ENCODE measurements at places on chromosomes 11 and 22. TPM values are rescaled to one million over a fixed set of nuclear protein-coding genes. Genes with fewer than 3 reads are reported as not detected.

Gene MS4A3
- not detected for total RNA-seq

- H3K4me1 ChIP-seq = no peaks in the 10 kb centered on the region
- no peaks in the 10 kb centered on the region for H3K27me3 ChIP-seq
- H3K4me3 ChIP-seq = no peak overlapping the region
- no peak for DNase-seq
- H3K27ac ChIP-seq = no peak overlapping the region
- H3K36me3 ChIP-seq = no peaks in the 10 kb centered on the region
These were observed 553.6 kb downstream of the BUD13 start for GRCh38 chr11:116219171-116219635.

DNA sequence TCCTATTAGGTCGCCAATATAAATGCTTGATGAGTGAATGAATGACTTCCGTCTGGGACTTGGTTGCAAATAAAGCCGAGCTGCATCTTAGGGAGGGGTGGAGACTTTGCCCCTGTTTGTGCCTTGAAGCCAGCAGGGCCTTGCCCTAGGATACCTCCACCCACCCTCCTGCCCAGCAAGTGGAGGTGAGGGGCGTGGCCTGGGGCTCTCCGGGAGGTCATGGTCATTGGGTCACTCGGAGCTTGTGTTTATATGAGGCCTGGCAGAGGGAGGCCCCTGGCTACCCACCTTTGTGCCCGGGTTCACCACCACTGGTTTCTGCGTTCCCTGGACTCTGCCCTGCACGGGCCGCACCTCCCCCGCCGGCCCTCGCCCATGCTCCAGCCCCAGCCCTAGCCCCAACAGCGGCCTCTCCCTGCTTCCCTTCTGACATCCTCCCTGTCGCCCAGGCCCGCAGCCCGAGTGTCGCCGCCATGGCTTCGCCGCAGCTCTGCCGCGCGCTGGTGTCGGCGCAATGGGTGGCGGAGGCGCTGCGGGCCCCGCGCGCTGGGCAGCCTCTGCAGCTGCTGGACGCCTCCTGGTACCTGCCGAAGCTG lies 4.3 kb downstream of the MPST start:
- H3K27me3 ChIP-seq = no peaks in the 10 kb centered on the region
- no peak overlapping the region for H3K27ac ChIP-seq
- no peak overlapping the region for H3K4me3 ChIP-seq
- no peak for DNase-seq
- no peaks in the 10 kb centered on the region for H3K36me3 ChIP-seq

GRCh38 chr11:77067861-77068443 lies 1.2 kb downstream of the CAPN5 start:
- no peaks in the 10 kb centered on the region for H3K27me3 ChIP-seq
- H3K4me3 ChIP-seq = no peak overlapping the region
- H3K27ac ChIP-seq = no peak overlapping the region
- no peaks in the 10 kb centered on the region for H3K36me3 ChIP-seq
- H3K4me1 ChIP-seq = peaks cover 11% of the 10 kb centered on the region

DNA sequence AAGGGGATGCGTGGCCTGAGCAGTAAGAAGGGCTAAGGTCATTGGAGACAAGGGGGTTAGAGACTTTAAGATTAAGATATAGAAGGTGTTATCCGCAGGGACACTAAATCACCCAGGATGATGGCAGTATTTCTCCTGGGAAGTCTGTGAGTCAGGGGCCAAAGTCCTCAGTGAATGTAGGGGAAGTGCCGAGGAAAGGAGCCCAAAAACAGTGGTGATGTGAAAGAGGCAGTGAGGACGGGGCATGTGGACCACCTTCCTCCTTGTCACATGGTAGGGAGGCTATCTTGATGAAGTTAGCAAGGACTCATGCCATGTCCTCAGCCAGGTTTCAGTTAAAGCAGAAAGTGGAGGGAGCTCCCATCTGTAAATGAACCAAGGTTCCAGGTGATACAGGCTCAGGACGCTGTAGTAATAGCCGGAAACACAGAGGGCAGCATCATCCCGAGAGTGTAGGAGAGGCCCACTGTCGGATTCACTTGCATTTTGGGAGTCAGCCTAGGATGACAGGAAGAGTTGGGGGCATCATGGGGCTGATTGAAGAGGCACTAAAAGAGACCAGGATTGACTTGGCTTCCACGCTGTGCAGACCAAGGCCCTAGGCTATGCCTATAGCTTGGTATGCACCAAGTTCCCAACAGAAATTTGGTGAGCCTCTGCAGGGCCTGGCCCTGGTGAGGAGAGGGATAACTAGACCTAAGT lies 33.5 kb downstream of the WEE1 start:
- H3K36me3 ChIP-seq = no peaks in the 10 kb centered on the region
- no peaks in the 10 kb centered on the region for H3K27me3 ChIP-seq
- H3K4me3 ChIP-seq = no peak overlapping the region
- no peak overlapping the region for H3K27ac ChIP-seq

GRCh38 chr11:32464078-32464477 lies 28.7 kb upstream of the WT1 start:
- no peaks in the 10 kb centered on the region for H3K36me3 ChIP-seq
- no peak overlapping the region for H3K27ac ChIP-seq
- H3K4me3 ChIP-seq = no peak overlapping the region
- H3K27me3 ChIP-seq = no peaks in the 10 kb centered on the region
- no peak for DNase-seq
- H3K4me1 ChIP-seq = no peaks in the 10 kb centered on the region

DNA sequence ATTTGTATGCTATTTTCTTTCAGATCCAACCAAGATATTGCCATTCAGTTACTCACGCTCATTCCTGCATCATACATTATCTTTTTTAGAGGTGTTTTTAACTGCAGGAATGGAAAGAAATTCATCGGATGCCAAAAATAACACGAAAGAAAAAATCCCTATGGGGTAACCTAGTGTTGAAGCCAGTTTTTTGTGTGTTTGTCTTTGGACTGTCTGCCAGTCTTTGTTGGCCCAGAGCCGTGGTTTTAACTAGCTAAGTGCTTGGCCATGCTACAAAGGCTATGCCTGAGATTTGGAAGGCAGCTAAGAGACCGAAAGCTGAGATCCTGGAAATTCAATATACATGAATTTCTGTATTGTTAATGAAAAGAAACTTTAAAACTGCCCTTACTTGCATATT lies 309.8 kb upstream of the CNTN5 start:
- H3K4me3 ChIP-seq = no peak overlapping the region
- no peak overlapping the region for H3K27ac ChIP-seq
- H3K36me3 ChIP-seq = no peaks in the 10 kb centered on the region
- no peaks in the 10 kb centered on the region for H3K27me3 ChIP-seq

GRCh38 chr11:77146261-77147035 lies 18.4 kb downstream of the MYO7A start:
- no peak overlapping the region for H3K4me3 ChIP-seq
- no peak overlapping the region for H3K27ac ChIP-seq
- peaks cover 11% of the 10 kb centered on the region for H3K27me3 ChIP-seq
- H3K36me3 ChIP-seq = no peaks in the 10 kb centered on the region
- no peaks in the 10 kb centered on the region for H3K4me1 ChIP-seq
- no peak for DNase-seq

Measured in B cell (primary cell).